Transverse colon (tissue), 4 donors: ENCODE measurements at places on chromosomes 1 and 21. TPM values are rescaled to one million over a fixed set of nuclear protein-coding genes. Genes with fewer than 3 reads are reported as not detected.

DNA sequence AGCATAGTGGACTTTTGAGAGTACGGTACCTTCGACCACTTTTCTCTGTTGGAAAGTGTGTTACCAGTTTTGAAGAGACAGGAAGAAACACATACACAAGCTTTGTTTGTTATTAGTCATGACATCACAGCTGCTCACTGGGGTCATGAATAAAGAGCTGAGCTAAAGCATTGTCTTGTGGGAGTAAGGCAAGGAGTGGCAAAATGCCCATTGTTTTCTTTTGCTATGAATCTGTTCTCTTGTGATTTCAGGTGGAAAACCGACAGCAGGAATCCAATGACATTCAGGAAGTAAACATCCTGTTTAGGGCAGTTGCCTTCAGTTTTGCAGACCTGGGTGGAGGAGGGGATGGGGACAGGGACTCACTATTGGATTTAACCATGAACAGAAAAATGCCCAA is 66.2 kb downstream of the RGL1 start:
- H3K4me1 ChIP-seq: peaks cover 40% of the 10 kb centered on the region
- H3K36me3 ChIP-seq: no peaks in the 10 kb centered on the region
- H3K27me3 ChIP-seq: no peaks in the 10 kb centered on the region
- no peak for DNase-seq
- H3K27ac ChIP-seq: peak overlapping the region; percentile 71
- no peak overlapping the region for H3K4me3 ChIP-seq

GRCh38 chr1:66478116-66478515 is 55.8 kb upstream of the SGIP1 start:
- H3K4me1 ChIP-seq: no peaks in the 10 kb centered on the region
- no peaks in the 10 kb centered on the region for H3K27me3 ChIP-seq
- H3K4me3 ChIP-seq: no peak overlapping the region

GRCh38 chr21:14306126-14306907 is 76.6 kb downstream of the HSPA13 start:
- no peak overlapping the region for H3K27ac ChIP-seq
- no peaks in the 10 kb centered on the region for H3K36me3 ChIP-seq
- no peaks in the 10 kb centered on the region for H3K27me3 ChIP-seq
- H3K4me3 ChIP-seq: no peak overlapping the region

GRCh38 chr1:86388777-86389176 is 7.3 kb downstream of the ODF2L start:
- DNase-seq: no peak
- H3K36me3 ChIP-seq: no peaks in the 10 kb centered on the region
- peak overlapping the region; percentile 54 for H3K27ac ChIP-seq
- no peak overlapping the region for H3K4me3 ChIP-seq
- no peaks in the 10 kb centered on the region for H3K27me3 ChIP-seq

GRCh38 chr1:4119516-4120220 is 219.6 kb upstream of the C1orf174 start:
- no peak overlapping the region for H3K4me3 ChIP-seq
- H3K36me3 ChIP-seq: no peaks in the 10 kb centered on the region
- H3K27me3 ChIP-seq: no peaks in the 10 kb centered on the region

- no peaks in the 10 kb centered on the region for H3K27me3 ChIP-seq
- H3K36me3 ChIP-seq: peaks cover 12% of the 10 kb centered on the region
- H3K4me1 ChIP-seq: peaks cover 41% of the 10 kb centered on the region
- H3K27ac ChIP-seq: peak overlapping the region; percentile 84
Measured at GRCh38 chr1:11790101-11790879, 15.5 kb downstream of the MTHFR start.

GRCh38 chr1:110607536-110608230 is 1.5 kb upstream of the KCNA2 start:
- H3K4me3 ChIP-seq: peak overlapping the region; percentile 45
- H3K36me3 ChIP-seq: no peaks in the 10 kb centered on the region
- peak; percentile 11 for DNase-seq

- no peaks in the 10 kb centered on the region for H3K36me3 ChIP-seq
- H3K27ac ChIP-seq: no peak overlapping the region
- no peaks in the 10 kb centered on the region for H3K4me1 ChIP-seq
- DNase-seq: no peak
- no peak overlapping the region for H3K4me3 ChIP-seq
Measured at GRCh38 chr1:215900684-215901083, 333.6 kb downstream of the KCTD3 start.

- H3K27ac ChIP-seq: no peak overlapping the region
- H3K4me1 ChIP-seq: no peaks in the 10 kb centered on the region
- H3K4me3 ChIP-seq: no peak overlapping the region
- H3K36me3 ChIP-seq: no peaks in the 10 kb centered on the region
Measured at GRCh38 chr1:188224263-188224662, 1395.5 kb downstream of the PLA2G4A start.

GRCh38 chr1:96845464-96845863 is 123.9 kb downstream of the PTBP2 start:
- H3K27me3 ChIP-seq: no peaks in the 10 kb centered on the region
- no peaks in the 10 kb centered on the region for H3K36me3 ChIP-seq
- no peak overlapping the region for H3K27ac ChIP-seq
- DNase-seq: peak; percentile 34
- H3K4me1 ChIP-seq: no peaks in the 10 kb centered on the region

DNA sequence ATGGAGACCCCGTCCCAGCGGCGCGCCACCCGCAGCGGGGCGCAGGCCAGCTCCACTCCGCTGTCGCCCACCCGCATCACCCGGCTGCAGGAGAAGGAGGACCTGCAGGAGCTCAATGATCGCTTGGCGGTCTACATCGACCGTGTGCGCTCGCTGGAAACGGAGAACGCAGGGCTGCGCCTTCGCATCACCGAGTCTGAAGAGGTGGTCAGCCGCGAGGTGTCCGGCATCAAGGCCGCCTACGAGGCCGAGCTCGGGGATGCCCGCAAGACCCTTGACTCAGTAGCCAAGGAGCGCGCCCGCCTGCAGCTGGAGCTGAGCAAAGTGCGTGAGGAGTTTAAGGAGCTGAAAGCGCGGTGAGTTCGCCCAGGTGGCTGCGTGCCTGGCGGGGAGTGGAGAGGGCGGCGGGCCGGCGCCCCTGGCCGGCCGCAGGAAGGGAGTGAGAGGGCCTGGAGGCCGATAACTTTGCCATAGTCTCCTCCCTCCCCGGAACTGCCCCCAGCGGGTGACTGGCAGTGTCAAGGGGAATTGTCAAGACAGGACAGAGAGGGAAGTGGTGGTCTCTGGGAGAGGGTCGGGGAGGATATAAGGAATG is 505 bp downstream of the LMNA start:
- H3K27ac ChIP-seq: peak overlapping the region; percentile 100
- H3K4me1 ChIP-seq: peaks cover 58% of the 10 kb centered on the region
- H3K27me3 ChIP-seq: no peaks in the 10 kb centered on the region
- DNase-seq: no peak
- peak overlapping the region; percentile 76 for H3K4me3 ChIP-seq

GRCh38 chr1:209749670-209750323 is 6.1 kb upstream of the TRAF3IP3 start:
- no peak for DNase-seq
- H3K27me3 ChIP-seq: no peaks in the 10 kb centered on the region
- no peak overlapping the region for H3K4me3 ChIP-seq
- H3K36me3 ChIP-seq: no peaks in the 10 kb centered on the region

GRCh38 chr1:226995365-226996332 is 55.6 kb downstream of the COQ8A start:
- no peaks in the 10 kb centered on the region for H3K27me3 ChIP-seq
- H3K4me3 ChIP-seq: no peak overlapping the region
- no peak overlapping the region for H3K27ac ChIP-seq
- no peaks in the 10 kb centered on the region for H3K36me3 ChIP-seq

GRCh38 chr1:46639547-46639946 is 22.9 kb upstream of the MOB3C start:
- DNase-seq: no peak
- peaks cover 37% of the 10 kb centered on the region for H3K4me1 ChIP-seq
- H3K4me3 ChIP-seq: no peak overlapping the region
- peaks cover 1% of the 10 kb centered on the region for H3K36me3 ChIP-seq
- H3K27ac ChIP-seq: no peak overlapping the region
- H3K27me3 ChIP-seq: no peaks in the 10 kb centered on the region

DNA sequence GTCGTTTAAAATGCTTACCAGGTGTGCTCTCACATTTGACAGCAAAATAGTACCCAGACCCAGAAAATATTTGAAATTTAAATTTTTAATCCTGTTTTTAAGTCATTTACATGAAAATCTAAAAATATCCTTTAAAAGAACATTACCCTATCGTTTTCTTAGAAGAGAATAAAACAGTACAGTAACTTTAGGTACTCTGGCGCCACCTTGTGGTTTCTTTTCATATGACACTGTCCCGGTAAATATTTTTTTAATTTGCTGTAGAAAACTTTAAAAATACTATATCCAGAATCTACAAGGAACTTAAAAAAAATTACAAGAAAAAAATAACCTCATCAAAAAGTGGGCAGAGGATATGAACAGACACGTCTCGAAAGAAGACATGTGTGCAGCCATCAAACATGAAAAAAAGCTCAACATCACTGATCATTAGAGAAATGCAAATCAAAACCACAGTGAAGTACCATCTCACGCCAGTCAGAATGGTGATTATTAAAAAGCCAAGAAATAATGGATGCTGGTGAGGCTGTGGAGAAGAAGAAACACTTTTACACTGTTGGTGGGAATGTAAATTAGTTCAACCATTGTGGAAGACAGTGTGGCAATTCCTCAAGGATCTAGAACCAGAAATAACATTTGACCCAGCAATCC is 129.2 kb downstream of the RGS21 start:
- H3K36me3 ChIP-seq: no peaks in the 10 kb centered on the region
- H3K27me3 ChIP-seq: no peaks in the 10 kb centered on the region
- no peak overlapping the region for H3K4me3 ChIP-seq
- no peak overlapping the region for H3K27ac ChIP-seq
- peak; percentile 38 for DNase-seq

DNA sequence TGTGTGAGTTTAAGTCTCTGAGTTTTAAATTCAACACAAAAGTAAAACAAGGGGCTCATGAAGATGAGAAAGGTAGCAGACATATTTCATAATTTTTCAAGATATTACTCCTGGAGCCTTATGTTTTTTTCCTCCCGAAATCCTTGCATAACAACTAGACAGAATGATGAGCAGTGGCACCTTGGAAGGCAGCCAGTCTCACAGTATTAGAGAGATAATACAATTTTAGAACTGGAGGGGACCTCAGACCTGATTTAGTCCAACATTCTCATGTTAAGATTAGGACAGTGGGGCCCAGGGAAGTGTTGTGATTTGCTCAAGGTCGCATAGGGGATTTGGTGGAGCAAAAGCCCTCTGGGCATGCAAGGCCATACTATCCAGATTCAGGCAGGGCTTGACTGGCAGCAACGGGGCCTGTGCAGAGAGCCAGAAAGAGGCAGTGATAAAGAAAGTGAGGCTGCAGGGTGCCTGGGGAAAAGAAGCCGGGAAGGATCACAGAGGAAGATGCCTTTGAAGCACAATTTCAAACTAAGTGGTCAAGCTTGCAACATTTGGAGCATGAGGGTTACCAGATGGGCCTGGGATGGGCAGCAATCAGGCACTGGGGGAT is 31.4 kb upstream of the BCL9 start:
- no peak for DNase-seq
- H3K36me3 ChIP-seq: no peaks in the 10 kb centered on the region
- peaks cover 2% of the 10 kb centered on the region for H3K4me1 ChIP-seq
- no peak overlapping the region for H3K27ac ChIP-seq

DNA sequence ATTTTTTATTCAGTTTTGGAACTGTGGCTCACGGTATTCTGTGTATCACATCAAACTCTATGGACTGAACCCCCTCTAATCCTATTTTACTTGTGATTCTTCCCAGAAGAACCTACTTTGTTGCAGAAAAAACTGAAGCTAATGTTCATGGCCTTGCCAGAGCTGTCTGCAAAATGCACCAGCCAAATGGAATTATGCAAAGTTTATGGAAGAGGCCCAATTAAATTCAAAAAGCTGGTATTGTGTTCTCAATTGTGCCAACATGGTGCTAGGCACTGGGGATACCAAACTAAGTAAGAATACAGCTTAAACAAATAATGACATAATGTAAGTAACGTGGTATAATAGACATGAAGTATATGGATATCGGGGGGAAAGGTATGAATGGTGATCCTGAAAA is 273.8 kb upstream of the DUSP10 start:
- no peak overlapping the region for H3K27ac ChIP-seq
- H3K36me3 ChIP-seq: no peaks in the 10 kb centered on the region
- H3K4me3 ChIP-seq: no peak overlapping the region

DNA sequence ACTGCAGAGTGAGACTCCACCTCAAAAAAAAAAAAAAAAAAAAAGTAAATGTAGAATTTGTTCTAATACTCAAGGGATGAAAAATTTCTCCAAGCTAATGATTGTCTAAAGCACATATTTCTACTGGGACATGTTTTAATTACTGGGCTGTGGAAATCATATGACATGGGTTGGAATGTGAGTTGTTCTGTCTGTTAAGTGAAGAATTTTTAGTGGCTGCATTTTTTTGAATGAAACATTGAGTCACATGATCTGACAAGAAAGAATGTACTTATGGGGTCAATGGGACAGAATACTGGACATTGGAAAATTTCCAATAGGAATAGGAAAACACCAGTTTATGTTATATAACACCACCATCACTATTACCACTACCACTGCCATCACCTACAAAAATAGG is 123.8 kb upstream of the IVNS1ABP start:
- H3K27me3 ChIP-seq: no peaks in the 10 kb centered on the region
- no peak overlapping the region for H3K4me3 ChIP-seq
- no peak overlapping the region for H3K27ac ChIP-seq
- H3K4me1 ChIP-seq: no peaks in the 10 kb centered on the region

DNA sequence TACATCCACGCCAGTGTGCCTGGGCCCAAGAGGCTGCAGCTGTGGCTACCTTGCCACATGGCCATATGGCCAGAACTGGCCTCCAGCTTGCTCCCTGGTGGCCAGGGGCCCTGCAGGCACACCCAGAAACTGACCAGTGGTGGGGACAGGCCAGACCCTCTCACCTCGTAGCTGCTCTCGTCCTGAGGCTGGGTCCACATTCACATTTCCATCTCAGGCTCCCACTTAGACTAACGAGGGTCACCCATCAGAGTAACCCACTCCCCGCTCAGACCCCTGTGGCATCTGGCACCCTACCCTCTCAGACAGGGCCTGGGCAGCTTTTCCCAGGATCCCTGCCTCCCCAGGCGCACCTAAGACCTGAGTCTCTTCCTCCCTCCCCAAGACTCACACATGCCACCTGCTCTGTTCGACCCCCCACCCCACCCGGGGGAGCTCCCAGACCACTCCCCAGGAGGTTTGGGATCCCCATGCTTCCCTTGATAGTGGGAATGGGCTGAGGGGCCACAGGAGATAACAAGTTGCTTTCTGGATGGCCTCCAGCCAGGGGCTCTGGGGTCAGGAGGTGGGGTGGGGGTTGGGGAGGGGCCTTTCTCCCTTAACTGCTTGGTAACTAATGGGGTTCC is 21.3 kb upstream of the RNU1-4 start:
- no peak for DNase-seq
- no peak overlapping the region for H3K27ac ChIP-seq
- no peak overlapping the region for H3K4me3 ChIP-seq
- peaks cover 15% of the 10 kb centered on the region for H3K27me3 ChIP-seq
- no peaks in the 10 kb centered on the region for H3K36me3 ChIP-seq
- H3K4me1 ChIP-seq: no peaks in the 10 kb centered on the region

GRCh38 chr1:923131-923990 is at the start of gene SAMD11:
TSS of gene SAMD11 (plus strand) at chr1:923923. CDS start at chr1:924432, 509 bp downstream.
- no peaks in the 10 kb centered on the region for H3K36me3 ChIP-seq
- no peak within 1 kb of the TSS for H3K27ac ChIP-seq
- H3K4me1 ChIP-seq: peaks cover 24% of the 10 kb centered on the region
- peak within 1 kb of the TSS; percentile 32 for H3K4me3 ChIP-seq
- H3K27me3 ChIP-seq: peaks cover 100% of the 10 kb centered on the region
- DNase-seq: peak; percentile 85

Gene IFNAR1
- 10.3 TPM for total RNA-seq

Gene CD55
- 22.8 TPM for total RNA-seq
